ENCODE measurements at places on chromosomes 5 and 9.

DNA sequence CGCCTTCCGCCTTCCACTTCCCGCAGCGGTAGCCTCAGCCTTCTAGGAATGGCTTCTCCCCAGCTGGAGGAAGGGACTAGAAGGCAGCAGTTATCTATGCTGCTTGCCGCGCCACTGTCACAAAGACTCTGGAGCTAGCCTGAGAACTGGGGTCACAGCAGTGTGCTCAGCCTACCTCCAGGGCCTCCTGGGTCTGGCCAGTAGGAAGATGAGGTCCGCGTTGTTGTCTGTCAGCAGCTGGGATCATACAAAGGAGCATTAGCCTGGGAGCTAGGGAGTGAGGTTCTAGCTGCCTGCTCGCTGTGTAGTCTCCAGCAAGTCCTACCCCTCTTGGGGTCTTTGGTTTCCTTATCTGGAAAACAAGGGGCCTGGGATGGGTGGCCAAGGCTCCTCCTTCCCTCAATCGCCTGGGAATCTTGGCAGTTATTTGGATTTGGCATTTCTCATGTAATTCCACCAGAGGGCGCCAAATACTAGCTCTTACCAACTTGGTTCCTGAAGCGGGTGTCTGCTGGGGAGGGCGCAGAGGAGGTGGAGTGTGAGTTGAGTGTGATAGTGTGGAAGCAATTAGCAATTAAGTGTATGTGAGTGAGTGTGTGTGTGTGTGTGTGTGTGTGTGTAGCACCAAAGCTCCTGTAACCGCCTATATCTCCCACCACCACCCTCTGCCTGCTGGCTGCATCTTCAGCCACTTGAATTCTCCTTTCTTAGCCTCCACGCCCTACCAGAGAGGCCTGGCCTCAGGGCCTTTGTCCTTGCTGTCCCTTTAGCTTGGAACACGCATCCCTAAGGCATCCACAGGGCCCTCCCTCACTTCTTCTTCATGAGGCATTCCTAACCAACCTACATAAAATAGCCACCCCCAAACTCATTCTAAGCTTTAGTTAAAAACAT, 97.1 kb downstream of the ENTREP1 start:
- DNase-seq, result no peak

- no peak for DNase-seq
Observed at GRCh38 chr9:120395376-120395775, 184.6 kb downstream of the CDK5RAP2 start.

DNA sequence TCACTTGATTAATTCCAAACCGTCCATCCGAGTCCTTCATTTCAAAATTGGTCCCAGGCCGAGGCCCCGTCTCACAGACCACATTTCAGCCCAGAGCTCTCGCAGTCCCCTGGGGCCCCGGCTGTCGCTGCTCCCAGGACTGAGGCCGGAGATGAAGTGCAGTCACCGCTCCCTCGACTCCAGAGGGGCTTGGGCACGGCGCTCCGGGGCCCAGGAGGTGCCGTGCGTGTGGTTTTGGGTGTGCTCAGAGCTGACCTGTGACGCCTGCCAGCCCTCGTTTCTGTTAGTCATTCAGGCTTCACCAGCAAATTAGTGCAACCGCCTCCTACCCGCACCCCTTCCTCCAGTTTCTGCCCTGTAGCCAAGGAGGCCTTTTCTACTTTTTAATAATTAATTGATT, 48.7 kb upstream of the PHYKPL start:
- no peak for DNase-seq

DNA sequence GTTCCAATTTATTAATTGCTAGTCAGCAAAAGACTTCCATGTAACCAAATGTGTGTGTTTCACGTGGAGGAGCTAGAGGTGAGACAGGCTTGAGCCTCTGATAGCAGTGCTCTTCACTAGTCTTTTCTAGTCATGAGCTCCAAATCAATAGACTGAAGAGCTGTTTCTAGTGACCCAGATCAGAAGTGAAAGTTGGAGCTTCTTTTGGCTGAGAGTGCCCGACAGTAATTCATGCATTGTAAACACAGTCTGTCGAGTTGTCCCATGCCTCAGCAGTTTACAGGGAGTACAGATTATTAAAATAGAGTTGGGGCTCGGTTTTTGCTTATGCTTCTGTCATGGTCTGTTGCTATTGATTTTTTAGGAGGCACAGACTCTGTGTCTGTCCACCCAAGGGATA, 793.1 kb downstream of the DTWD2 start:
- no peak for DNase-seq

- DNase-seq, result no peak
Observed at GRCh38 chr5:32621256-32621655, 35.9 kb downstream of the SUB1 start.

GRCh38 chr9:84059936-84060335, 79.3 kb downstream of the RMI1 start:
- DNase-seq, result no peak

- DNase-seq, result no peak
Observed at GRCh38 chr9:89978185-89978584, 373.4 kb downstream of the GADD45G start.

- no peak for DNase-seq
Observed at GRCh38 chr9:18504707-18505106, 30.8 kb downstream of the ADAMTSL1 start.

DNA sequence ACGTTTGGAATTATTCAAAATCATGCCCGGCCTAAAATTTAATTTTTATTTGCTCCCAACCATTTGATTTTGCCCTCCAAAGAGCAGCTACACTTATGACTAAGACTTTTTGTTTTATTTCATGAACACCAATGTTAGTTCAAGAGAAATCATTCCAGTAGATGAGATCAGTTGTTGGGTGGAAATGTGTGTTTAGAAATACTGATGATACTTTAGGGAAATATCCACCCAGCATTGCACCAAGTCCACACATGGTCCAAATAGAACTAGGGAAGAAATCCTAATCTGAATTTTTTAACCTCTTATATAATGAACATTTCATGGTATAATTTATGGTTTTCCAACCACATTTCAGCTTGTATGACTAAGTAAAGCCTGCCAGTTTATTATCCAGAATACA, 28.3 kb upstream of the GOLPH3 start:
- no peak for DNase-seq
